Activated CD8-positive, alpha-beta T cell treated with anti-CD3 and anti-CD28 coated beads for 36 hours (primary cell): ENCODE measurements at places on chromosomes 16 and 17. TPM values are rescaled to one million over a fixed set of nuclear protein-coding genes. Genes with fewer than 3 reads are reported as not detected.

Gene HBQ1
- 3.2 TPM for total RNA-seq

Gene SEC14L1
- 91.6 TPM for total RNA-seq

Gene USP36
- total RNA-seq: 93.2 TPM

Gene DOC2B
- not detected for total RNA-seq
